ENCODE measurements at places on chromosomes 5 and 9. TPM values are rescaled to one million over a fixed set of nuclear protein-coding genes. Genes with fewer than 3 reads are reported as not detected.
A peak's percentile ranks its signal among the peaks of the same experiment; 100 is the strongest.

DNA sequence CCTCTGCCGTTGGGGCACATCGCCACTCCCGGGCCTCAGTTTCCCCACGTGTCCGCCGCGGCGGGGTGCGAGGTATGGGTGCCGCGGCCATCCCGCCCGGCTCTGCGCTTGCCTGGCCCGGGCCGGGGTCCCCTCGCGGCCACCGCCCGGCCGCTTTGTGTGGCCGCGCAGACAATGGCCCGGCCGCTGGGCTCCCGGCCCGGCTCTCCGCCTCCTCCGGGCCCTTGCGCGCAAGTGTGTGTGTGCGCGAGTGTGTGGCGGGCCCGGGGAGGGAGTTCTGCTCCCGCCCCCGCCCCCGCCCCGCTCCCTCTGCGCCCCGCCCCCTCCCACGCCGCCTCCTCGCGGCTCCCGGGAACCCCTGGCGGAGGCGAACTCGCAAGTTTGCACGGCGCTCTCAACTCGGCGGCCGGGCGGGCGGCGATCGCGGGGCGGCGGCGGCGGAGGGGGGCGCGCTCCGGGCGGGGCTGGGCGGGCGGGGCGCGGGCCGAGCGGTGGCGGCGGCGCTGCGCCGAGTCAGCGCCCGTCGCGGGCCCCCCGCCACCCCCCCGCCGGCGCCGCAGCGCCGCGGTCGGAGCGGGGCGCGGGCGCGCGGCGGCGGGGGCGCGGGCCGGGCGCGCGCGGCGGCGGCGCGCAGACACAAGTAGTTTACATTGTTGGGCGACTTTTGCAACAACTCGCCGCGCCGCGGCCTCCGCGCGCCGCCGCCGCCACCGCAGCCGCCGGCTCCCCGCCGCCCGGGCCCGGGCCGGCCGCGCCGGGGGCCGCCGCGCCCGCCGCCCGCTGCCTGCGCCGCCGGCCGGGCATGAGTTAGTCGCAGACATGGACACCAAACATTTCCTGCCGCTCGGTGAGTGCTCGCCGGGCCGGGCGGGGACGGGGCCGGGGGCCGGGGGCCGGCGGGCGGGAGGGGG is at the start of gene RXRA:
Gene RXRA (plus strand): TSS at position 643 of the 911 bp plus-strand sequence. CDS start 177 bp downstream, at position 820.
- peak; percentile 93 for DNase-seq

DNA sequence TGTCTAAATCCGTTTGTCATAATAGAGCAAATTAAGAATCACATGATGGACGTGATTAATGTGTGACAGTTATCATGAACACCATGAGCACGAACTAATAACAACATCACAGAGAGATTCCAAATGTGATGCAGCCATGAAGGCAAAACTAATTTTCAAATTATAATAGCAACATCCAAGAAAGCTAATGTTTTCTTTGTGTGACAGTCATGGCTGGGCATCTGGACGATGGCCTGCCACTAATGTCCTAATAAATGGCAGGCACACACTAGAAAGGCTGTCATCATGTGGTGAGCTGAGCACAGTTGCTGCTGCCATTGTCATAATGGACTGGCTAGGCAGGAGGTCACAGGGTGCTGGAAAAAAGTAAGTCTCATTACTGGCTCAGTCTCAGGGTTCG is 280.0 kb upstream of the EFNA5 start:
- no peak for DNase-seq

GRCh38 chr9:127553793-127554192 is 58.3 kb upstream of the STXBP1 start:
- no peak for DNase-seq

- no peak for DNase-seq
Measured at GRCh38 chr9:35862328-35862727, 7.9 kb downstream of the OR13J1 start.

FASTKD3 gene
- total RNA-seq: 3.7 TPM

DNA sequence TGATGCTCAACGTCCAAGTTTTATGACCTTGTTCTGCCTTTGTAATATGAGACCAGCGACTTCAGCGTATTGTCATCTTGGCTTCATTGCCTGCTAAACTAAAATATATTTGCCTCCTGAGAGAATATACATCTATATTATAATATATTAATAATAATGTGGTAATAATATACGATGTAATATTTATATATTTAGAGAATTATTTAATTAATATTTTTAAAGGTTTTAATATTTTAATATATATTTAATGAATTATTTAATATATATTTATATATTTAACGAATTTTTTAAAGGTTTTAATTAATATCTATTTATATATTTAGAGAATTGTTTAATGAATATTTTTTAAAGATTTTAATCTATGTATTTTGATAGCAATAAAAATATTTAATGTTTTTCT is 700.7 kb downstream of the TAF11L14 start:
- DNase-seq: no peak

DNA sequence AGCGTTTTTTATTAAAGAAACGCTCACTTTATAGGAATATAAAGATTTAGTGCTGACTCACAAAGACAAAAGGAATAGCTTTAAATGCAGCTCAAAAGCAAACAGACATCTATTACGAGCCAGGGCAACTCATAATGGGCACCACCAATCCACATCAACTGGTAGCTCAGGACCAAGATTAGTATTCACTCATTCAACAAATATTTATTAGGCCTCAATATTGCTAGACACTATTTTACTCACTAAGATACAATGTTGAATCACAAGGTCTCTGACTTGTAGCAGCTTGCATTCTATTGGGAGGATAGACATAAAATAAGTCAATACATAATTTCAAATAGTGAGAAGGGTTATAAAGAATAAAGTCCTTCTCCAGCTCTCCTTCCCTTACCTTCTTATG is 8.0 kb upstream of the MAN2A1 start:
- DNase-seq: no peak

GRCh38 chr9:107389617-107390071 is 99.9 kb downstream of the KLF4 start:
- DNase-seq: peak; percentile 75

CEL gene
- 7.7 TPM for total RNA-seq

GRCh38 chr9:16213781-16214515 is 656.5 kb downstream of the BNC2 start:
- DNase-seq: peak; percentile 49

SOHLH1 gene
- not detected for total RNA-seq

ITGA1 gene
- total RNA-seq: 69.5 TPM

DNA sequence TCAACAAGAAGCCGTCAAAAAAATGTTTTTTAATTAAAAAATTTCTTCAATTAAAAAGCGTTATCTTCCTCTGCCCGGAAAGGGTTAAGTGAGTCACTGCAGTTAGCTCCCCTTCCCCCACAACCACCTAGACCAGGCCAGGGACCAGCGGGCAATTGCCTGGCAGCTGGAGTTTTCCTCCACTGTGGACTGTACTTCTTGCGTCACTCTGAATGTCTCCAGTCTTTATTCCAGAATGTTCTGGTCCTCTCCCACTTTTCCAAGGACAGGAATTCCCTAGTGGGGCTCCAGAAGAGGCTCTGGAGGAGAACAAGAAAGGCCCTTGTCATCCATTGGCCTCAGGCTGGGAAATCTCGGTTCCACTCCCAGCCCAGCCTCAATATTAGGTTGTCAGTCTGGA is 114.0 kb downstream of the C9orf50 start:
- DNase-seq: peak; percentile 74

- DNase-seq: no peak
Measured at GRCh38 chr9:106864373-106865143, 1.6 kb downstream of the ZNF462 start.

DNA sequence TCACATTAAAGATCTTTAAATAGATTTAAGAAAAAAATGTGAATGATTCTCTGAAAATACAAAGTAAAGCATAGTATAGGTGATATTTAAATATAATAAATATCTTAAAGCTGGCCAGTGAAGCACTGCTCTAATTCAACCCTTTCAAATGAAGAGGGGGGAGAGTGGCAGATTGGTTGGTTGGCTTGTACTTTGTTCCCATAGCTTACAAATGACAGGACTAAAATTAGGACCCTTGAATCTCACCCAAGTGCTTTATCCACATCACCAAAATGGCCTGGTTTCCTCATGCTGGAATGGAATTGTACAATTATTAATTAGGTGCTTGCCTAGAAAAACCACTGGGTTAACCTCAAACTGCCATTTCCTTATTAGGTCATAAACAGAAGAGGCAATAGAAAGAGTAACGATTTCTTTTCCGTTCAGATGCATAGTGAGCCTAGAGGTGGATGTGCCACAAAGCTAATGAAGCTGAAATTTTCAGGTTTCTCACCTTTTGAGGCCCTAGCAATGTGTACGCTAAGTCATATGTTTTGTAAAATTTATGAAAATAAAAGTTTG is 354.5 kb upstream of the CDH6 start:
- DNase-seq: no peak

- DNase-seq: no peak
Measured at GRCh38 chr9:89543621-89544278, 45.8 kb upstream of the SEMA4D start.

DNA sequence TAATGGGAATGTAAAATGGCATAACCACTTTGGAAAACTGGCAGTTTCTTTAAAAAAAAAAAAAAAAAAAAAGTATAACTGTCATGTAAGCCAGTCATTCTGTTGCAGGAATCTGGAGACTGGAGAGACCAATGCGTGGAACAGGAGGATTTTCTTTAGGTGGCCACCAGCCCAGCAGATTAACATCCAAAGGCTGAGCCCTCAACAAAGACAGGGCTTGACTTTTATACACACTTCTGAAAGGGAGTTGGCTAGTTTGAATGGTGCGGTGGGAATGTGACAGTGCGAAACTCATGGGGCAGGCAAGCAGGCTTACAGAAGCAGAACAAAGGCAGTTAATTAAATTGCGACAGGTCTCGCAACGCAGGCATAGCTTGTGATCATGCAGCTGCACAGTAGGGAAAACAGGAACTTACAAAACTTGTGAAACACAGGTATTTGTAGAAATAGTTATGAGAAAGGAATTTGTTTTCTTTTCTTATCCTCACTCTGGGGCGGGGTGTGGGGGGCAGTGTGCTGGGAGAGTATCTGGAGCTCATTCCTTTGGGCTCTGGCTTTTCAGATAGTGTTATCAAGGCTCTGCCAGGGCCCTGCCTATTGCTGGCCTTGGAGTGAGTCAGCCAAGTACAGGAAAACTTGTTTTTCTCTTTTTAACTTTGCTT is 12.0 kb downstream of the UIMC1 start:
- no peak for DNase-seq

DNA sequence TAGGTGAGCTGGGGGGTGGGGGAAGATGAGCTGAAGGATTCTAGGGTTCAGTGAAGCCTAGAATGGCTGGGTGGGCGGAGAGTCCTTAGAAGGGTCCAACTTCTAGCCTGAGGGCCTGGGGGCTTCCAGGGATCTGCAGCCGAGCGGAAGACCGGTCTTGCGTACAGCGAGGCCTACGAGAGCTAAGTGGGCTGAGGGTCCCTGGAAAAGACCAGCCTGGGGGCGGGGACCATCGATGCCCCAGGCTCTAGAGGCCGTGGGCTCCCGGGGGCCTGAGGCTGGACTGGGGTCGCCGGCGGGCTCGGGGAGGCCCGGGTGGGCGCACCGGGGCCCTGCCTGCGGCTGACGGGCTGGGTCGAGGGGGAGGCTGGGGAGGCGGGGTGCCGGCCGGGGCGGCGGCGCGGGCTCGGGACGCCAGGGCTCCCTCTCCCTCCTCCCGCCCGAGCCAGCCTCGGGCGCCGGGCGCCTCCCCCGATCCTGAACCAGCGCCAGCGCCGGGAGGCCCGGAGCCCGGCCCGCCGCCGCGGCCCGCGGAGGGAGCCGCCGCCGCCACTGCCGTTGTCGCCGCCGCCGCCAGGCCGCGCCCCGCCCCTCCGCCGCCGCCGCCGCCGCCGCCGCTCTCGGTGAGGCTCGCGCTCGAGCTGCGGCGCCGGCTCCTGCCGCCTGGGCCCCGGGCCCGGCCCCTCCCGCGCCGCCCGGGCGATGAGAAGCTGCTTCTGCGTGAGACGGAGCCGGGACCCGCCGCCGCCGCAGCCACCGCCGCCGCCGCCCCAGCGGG is at the start of gene MVB12B:
Gene MVB12B (plus strand): TSS at position 602 of the 778 bp plus-strand sequence. CDS start 101 bp downstream, at position 703.
- peak; percentile 62 for DNase-seq

TGFBI gene
- 49.3 TPM for total RNA-seq

- DNase-seq: peak; percentile 40
Measured at GRCh38 chr9:33843312-33843961, 26.5 kb downstream of the UBE2R2 start.

DNA sequence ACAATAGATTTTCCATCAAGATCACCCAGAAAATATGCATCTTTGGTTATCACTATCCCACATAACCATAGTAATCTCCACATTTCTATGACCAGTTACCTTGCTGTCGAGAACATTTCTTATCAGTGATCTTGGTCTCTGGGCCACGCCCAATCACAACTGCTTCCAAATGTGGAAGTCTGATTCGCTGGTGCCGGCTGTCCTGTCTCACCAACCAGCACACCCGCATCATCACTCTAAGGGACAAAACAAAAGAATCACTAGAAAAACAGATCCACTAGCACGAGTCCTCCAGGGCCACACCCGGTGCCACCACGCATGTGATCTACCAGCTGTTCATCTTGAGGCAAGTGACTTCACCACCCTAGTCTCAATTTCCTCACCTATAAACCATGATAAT is 11.8 kb downstream of the APTX start:
- no peak for DNase-seq

OR1L8 gene
- not detected for total RNA-seq

SMIM33 gene
- total RNA-seq: not detected

DNA sequence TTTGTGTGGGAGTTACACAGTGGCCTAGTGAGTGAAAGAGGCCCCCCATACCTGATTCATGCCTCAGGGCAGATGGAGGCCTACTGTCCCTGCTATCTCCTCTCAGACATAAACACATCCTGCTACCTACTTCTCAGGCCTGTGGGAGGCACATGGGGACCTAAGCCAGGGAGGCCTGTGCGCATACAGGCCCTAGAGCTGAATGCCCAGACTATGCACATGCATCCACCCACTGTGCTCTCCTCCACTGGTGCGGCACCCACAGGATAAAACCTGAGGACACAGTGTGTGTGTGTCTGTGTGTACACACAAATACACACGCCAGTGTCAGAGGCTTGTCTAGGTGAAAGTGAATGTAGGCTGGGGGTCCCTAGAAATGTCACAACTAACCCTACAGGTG is 1.4 kb downstream of the PAX5 start:
- no peak for DNase-seq

GRCh38 chr5:135697959-135698345 is 119.2 kb upstream of the CXCL14 start:
- DNase-seq: no peak

MLANA gene
- not detected for total RNA-seq

- no peak for DNase-seq
Measured at GRCh38 chr5:11072568-11072967, 311.5 kb upstream of the DAP start.

- DNase-seq: no peak
Measured at GRCh38 chr5:53871050-53871449, 310.6 kb downstream of the NDUFS4 start.

- no peak for DNase-seq
Measured at GRCh38 chr9:23638837-23639426, 187.1 kb downstream of the ELAVL2 start.

ADAM19 gene
- total RNA-seq: 2.9 TPM

DNA sequence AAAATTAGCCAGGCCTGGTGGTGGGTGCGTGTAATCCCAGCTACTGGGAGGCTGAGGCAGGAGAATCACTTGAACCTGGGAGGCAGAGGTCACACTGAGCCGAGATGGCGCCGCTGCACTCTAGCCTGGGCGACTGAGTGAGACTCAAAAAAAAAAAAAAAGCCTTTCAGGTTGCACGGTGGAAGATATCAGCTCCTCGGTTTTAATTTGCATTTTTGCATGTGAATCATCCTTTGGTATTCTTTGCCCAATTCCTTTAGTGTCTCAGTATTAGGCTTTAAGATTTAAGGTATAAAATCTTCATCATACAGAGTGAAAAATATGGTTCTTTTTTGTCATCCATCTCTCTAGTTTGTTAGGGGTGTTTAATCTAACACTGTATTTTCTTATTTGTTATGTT is 173.6 kb upstream of the S1PR3 start:
- no peak for DNase-seq

- no peak for DNase-seq
Measured at GRCh38 chr5:52837068-52837467, 49.4 kb downstream of the ITGA1 start.

- DNase-seq: no peak
Measured at GRCh38 chr5:95778713-95779436, 43.7 kb downstream of the GLRX start.

Measured in left lobe of liver (tissue), 2 donors.